ENCODE measurements at places on chromosomes 7 and 10.

GRCh38 chr10:30747633-30748032, 118.1 kb upstream of the LYZL2 start:
- DNase-seq, result no peak

GRCh38 chr10:64219271-64220025, 698.2 kb downstream of the REEP3 start:
- DNase-seq, result no peak

- no peak for DNase-seq
These were observed 18.1 kb downstream of the PRKG1 start for GRCh38 chr10:51092402-51092801.

DNA sequence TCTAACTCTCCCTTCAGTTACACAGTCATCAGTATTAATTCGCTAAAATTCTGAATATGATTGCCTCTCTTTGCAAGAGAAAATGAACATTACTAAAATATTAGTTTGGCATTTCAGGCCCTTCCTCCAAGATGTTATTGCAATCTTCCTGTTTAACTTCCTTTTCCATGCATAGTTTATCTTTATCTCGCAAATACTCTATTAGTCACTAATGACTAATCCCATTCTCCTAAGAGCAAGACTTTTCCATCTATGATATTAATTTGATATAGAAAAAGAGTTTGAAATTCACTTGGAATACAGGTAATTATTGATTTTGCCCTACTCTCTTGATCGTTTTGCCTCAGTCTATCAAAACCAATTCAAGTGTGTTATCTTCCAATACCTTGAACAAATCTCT, 41.8 kb upstream of the SEMA3A start:
- no peak for DNase-seq

DNA sequence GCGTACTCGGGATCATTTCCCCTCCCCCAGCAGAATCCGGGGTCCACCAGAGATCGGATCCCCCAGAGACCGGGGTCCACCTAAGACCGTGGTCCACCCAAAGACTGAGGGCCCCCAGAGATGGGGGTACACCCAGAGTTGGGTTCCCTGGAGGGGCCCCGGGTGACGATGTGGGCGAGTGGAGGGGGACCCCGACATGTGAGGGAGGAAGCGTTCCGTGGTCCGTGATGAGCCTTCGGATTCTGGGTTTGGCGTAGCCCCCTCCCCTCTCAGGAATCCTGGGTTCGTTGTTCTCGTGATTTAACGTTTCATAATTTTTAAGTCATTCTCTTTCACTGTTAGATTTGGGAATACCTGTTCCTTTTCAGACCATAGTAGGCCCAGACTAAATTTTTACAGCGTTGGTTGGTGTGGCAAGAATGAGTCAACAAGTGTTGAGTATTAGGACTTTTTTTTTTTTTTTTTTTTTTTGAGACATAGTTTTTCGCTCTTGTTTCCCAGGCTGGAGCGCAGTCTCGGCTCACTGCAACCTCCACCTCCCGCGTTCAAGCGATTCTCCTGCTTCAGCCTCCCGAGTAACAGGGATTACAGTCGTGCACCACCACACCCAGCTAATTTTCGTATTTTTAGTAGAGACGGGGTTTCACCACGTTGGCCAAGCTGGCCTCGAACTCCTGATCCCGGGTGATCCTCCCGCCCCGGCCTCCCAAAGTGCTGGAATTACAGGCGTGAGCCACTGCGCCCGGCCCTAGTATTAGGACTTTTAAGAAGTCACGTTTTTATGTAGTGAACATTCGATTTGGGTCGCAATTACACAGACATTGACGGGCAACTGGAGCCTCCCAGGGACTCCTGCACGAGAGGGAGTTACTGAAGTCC, 672 bp downstream of the GTPBP4 start:
- no peak for DNase-seq

- no peak for DNase-seq
These were observed 63.9 kb upstream of the DNAAF5 start for GRCh38 chr7:662576-662975.

DNA sequence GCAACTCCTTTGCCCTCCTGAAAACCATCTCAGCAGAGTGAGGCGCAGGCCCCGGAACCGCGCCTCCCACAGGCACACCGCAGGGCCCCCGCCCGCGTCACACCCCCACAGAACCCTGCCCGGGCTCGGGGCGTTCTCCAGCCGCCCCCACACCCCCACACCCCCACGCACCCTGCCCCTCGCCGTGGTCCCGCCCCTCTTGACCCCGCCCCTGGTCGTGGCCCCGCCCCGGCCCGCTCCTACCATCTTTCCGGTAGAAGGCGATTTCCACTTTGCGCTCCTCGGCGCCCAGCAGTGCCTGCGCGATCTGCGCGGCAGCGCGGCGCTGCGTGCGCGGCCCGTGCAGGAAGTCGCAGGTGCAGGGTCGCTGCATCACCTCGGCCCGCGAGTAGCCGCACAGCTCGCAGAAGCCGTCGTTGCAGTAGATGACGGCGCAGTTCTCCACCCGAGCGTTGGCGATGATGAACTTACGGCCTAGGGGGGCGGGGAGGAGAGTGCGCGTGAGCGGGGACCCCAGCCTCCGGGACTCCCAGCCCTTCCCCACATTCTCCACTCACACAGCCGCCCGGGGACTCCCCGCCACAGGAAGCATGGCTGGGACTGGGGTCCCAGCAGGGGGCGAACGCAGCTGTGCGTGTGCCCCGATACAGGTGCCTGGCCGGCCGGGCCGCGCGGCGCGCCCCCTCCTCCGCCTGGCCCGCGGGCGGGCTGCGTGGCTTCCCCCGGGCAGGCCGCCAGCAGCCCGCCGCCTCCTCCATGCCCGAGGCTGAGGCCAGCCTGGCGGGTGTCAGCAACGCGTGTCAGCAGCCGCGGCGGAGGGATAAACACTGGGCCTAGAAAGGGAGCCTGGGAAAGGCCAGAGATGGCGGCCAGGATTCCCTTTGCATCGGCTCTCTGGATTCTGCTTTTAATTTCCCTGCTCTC, 3.4 kb downstream of the KCNH2 start:
- no peak for DNase-seq

DNA sequence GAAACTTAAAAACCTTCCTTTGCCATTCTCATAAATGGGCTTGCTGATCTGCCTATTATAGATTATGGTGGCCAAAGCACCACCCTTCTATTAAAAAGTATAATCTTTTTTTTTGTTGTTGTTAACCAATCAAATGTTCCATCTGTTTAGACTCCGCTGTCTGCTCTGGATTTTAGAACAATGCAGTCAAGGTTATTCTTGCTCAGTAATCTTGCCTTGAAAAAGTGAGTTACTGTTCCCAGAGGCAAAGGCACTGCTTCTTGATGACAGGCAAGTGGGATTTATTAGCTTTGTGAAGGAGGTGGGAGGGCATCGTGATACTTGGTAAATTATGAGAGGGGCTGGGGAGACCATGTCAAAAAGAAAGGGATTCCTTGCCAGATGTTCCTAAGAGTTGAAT, 143.5 kb downstream of the KIAA1217 start:
- no peak for DNase-seq

DNA sequence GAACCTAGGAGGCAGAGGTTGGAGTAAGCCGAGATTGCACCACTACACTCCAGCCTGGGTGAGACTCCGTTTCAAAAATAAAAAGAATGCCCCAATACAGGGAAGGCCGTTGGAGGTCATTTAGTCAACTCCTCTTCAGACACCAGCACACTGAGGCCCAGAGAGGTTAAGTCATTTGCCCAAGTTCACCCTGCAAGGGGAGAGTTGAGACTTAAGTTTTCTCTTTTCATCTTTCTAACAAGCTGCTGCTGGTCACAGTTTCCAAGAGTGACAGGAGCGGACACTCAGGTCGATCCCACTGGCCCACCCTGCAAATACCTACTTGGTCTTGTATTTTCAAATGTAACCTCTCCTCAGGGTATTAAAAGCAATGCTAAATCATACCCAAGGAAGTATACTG, 30.4 kb upstream of the VCL start:
- no peak for DNase-seq

DNA sequence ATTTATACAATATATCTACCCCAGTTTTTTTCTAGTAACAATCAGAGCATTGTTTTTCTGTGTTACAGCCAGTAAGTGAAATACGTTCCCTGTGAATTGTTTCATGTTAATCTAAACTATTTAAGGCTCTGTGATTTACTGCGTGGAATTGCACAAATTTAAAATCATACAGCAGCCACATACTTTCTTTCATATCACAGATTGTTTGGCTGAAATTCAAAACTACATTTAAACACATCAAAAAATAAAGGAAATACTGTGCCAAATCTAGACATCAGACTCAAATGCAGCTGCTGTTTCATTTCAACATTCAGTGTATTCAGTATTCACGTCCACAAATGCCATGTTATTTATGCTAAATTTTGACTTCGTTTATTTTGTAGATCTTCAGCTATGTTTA, 242.6 kb upstream of the HGF start:
- no peak for DNase-seq

GRCh38 chr7:44824894-44825526, 22.9 kb downstream of the H2AZ2 start:
- no peak for DNase-seq

- no peak for DNase-seq
These were observed 36.8 kb downstream of the NACAD start for GRCh38 chr7:45052011-45052410.

DNA sequence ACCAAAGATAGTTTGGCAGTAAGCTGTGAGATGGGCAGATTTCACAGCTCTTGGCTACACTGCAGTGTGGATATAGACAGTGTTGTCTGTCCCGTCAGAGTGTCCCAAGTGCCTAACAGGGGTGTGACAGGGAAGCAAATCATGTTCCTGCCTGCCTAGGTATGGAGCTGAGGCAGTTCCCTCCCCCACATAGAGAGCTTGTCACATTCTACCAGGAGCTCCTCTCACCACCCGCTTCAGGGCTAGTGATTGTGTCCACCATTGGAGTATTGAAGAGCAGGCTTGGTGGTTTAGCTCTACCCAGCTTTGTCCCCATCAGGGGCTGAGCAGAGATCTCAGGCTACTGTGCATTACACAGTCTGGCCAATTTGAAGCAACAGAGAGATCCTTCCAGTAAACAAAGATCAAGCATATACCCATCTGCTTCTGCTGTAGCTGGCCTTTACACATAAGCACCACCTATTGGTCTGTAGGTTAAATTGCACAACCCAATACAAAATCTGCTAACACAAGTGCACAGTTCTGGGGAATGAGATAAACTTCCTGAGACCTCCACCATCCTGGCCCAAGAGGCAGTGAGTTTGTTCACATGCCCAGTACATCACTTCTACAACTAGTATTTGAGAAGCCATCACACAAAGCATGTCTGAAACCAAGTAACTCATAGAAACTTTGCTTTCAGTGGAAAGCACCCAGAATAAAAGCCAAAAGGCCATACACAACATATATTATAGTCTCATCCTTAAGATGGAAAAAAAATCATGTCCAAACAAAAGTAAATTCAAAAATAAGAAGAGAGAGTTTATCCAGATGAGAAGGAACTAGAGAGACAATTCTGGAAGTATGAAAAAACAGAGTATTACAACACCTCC, 67.3 kb downstream of the GLCCI1 start:
- DNase-seq, result no peak

DNA sequence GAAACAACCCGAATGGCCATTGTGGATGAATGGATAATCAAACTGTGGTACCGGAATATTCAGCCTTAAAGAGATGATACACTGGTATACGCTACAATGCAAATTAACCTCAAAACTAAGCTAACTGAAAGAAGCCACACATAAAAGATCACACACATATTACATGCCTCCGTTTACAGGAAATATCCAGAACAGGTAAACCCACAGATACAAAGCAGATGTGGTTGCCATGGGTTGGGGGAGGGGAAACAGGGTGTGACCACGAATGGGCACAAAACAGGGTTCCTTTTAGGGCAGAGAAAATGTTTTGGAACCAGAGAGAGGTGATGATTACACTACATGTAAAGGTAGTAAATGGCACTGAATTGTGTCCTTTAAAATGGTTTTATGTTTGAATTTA, 16.6 kb downstream of the ESYT2 start:
- no peak for DNase-seq

- DNase-seq, result no peak
These were observed 168.3 kb downstream of the GLI3 start for GRCh38 chr7:42068554-42069280.

- no peak for DNase-seq
These were observed 11.6 kb upstream of the CAMK1D start for GRCh38 chr10:12337453-12338372.

DNA sequence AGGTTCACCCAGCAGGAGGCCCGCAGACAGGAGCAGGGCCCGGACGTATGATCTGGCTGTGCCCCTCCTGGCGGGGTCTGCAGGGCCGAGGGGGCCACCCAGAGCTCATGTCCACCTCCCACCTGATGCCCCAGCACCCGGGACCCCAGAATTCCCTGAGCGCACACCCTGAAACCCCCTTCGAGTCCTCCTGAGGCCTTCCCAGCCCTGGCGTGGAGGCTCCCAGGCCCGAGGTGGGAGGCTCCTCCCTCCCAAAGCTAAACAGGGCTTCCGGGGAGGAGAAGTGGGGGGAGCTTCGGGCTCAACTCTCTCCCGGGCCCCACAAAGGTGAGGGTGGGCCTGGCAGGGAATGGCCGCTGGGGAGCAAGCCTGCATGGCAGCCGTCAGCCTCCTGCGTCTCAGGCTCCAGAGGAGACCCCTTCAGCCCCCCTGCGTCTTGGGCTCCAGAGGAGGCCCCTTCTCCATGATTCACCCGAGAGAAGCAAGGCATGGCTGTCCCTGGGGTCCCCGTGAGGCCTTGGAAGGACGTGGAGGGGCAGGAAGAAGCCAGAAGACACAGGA, 30.2 kb downstream of the MICALL2 start:
- no peak for DNase-seq

DNA sequence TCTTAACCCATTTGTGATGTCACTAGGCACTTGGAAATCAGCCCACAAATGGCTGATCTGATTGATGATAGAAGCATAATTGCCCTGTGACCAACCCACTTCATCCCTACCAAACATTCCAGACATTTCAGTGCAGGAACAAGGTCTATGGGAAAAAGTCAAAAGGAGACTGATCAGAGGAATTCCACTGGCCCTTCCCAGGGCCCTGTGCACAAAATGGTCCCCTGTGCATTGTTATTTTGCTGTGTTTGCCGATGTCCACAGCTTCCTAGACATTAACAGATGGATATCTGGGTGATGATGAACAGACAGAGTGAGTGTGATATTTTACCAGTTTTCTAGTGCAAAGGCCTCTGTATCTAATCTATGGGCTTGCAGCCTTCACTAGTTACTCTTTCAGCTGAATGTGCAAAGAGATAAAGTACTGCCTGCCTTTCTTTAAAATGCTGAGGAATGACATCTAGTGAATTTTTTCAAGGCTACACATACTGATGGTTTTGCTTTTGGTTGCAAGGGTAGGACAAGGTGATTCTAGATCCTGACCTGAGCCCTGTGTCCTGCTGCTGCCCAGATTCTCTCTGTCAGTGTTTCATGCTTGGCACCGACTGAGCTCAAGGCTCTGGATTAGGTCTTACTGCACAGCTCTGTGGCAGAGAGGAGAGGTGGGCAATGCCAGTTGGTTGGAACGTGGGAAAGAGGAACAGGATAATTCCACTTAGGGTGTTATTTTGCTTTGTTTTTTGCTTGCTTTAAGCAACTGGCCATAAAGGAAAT, 55.4 kb downstream of the CALD1 start:
- no peak for DNase-seq
